ENCODE measurements at places on chromosomes 16 and 17.

GRCh38 chr17:80441133-80441578 lies 26.2 kb downstream of the ENDOV start:
- DNase-seq = peak; percentile 92

DNA sequence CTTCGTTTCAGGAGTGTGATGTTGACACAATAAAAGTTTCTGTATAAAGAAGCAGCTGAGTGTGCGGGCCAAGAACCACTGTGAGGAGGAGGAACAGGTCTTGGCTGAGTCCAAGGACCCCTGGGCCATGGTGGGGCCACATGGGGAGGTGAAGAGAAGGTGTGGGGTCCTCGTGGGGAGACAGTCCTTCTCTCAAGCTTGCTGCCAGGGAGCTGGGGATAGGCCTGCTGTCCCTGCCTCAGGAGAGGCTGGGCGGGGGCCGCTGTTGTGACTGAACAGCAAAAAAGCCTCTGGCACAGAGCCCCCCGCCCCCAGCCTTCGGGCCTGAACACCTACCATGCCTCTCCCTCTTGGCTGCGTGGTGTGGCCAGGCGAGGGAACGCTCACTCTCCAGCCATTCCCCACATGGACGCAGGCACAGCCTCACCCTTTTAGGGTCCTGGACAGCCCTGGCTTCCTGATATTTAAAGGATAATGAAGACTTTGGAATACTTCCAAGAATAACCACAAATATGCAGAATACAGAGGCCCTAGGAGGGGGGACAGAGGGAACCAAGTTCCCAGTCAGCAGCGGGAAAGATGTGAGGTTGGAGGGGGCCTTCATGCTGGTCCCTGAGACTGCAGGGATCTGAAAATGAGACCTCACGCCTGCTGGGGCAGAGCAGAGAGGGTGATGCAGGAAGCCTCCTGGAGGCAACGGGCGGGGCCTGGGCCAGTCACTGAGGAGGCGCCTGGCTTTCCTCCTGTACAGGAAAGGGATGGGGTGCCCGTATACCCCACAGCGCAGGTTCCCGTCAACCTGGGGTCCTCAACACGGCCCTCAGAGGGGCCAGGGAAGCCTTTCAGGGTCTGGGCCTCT lies 100.0 kb upstream of the CREBBP start:
- no peak for DNase-seq

DNA sequence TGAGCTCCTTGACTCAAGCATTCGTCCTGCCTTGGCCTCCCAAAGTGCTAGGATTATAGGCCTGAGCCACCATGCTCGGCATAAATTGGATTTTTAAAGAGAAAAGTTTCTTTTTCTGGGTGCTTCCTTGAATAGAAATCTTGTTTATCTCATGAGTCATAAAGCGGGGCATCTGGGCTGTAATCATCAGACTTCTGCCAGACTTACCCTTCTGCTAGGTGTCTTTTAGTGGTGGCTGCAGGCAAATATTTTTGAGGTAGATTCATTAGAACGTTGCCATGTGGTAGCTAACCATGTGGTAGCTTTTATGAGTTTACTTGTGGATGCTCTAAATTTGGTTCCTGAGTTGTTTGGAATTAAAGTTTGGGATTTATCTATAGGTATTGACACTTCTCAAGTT lies 13.4 kb downstream of the PGS1 start:
- DNase-seq = no peak

DNA sequence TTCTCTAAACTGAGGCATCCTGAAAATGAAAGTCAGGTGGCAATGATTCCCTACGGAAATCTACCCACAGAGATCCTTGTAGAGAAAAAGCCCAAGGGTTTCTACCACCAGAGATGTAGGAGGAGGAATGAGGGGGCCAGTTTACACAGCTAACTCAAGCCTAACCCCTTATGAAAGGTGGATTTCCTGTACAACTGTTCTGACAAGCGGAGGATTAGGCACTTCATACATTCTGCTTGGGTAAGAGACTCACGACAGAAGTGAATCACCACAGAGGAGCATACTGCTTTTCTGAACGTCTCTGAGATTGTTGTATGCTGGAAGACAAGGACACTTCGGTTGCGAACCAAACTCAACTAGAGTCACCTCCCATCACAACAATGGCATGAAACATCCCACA lies 72.7 kb downstream of the SMG6 start:
- no peak for DNase-seq

DNA sequence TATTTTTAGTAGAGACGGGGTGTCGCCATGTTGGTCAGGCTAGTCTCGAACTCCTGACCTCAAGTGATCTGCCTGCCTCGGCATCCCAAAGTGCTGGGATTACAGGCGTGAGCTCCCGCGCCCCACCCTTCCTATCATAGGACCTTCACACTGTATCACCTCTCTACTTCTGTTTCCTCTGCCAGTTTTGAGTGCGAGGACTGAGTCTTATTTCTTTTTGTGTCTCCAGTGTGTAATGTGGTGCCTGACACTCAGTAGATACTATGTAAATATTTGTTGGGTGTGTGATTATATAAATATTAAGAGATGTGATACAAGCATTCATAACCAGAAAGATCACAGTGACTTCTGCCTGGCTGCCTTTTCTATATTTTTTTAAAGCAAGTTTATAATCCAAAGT lies 10.5 kb downstream of the PRKCA start:
- no peak for DNase-seq

DNA sequence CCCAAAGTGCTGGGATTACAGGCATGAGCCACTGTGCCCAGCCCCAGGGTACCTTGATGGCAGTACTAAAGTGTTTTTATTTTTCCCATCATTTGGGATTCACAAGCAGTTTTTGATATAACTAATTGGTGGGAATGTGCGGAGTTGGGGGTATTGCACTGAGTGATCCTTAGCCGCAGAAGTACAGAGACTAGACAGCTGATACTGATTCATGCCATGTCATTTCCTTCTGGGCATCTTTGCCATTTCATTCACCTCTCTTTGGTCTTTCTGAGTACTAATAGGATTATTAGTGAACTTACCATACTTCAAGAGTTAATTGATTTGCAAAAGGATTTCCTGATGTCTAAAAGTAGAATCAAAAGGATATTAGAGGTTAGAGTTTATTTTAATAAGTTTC lies 9.7 kb downstream of the NMT1 start:
- DNase-seq = no peak

- DNase-seq = no peak
Observed at GRCh38 chr16:73142053-73142854, 94.3 kb upstream of the ZFHX3 start.

DNA sequence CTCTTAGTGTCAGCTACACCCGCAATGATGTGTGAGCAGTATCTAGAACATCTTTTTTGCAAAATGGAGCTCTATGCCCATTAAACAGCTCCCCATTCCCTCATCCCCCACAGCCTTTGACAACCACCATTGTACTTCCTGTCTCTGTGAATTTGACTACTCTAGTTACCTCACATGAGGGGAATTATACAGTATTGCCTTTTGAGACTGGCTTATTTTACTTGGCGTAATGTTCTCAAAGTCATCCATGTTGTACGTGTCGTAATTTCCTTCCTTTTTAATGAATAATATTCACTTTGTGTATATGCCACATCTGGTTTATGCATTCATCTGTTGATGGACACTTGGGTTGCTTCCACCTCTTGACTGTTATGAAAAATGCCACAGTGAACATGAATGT lies 23.2 kb upstream of the CCL22 start:
- DNase-seq = no peak

GRCh38 chr17:21282231-21282630 lies 2.3 kb upstream of the MAP2K3 start:
- no peak for DNase-seq

- no peak for DNase-seq
Observed at GRCh38 chr16:64352246-64352645, 769.6 kb downstream of the CDH11 start.

DNA sequence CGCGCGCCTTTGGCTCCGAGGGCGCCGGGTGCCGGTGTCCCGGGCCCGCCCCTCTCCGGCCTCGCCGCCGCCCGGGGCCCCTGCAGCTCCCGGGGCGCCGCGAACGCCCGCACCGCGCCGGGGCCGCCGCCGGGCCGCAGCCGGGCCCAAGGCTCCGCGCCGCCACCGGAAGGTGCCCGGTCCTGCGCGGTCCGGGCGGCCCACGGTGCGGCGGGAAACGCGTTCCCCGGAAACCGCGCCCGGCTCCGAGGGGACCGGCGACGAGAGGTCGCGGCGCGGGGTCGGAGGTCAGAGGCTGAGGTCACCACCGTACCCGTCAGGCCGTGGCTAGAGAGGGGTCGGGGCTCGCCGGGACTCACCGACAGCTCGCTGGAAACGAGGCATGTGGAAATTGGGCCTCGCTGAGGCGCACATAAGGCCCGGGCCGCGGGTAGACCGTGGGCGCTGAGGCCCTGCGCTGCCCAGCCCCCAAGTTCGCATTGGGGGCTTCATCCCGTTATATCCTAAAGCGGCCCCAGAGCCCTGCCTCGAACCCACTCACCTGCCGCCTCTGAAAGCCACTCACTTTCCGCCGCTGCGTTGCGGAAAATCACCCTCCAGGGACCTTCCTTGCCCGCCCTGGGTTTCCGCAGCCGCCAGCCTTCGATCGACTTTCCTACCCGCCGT lies at the start of gene DUS1L:
Gene DUS1L (minus strand): TSS at position 167 of the 666 bp plus-strand sequence. CDS start 745 bp downstream, outside the sequence.
- DNase-seq = peak; percentile 96

DNA sequence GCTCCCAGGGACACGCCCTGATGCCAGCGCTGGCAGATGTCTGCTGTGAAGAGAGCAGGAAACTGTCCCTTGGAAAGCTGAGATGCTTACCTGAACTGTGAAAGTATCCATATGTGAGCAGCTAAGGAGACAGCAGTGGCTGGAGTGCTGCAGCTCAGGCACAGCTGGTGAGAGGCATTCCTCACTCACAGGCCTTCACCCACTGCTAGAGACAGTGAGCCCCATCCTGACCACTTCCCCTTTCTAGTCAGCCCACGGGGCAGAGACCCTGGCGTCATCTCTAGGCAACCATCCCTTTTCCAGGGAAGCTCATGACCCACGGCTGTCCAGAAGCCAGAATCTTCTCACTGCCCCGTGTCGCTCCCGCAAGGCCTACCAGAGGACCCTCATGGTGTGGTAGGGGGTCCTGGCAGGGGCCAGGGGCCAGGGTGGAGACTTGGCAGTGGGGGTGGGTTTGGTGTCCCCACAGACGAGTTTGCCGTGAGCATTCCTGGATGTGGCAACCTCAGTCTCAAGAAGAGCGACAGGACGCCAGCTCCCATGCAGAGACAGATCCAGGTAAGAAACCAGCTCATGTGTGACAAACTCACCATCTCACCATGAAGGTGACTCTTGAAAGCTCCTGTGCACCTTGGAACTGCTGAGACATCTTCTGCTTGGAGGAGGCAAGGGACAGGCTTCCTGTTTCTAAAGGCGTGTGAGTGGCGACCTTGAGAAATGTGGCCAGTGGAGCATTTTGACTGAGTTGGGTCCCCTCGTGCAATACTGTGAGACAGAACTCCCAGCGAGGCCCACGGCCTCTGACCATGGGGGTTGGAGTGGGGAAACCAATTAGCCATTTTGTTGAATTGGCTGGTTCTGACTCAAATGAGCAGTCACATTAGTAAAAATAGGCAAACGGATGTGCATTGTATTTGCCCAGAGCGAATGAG lies at the start of gene SCIMP:
Gene SCIMP (minus strand): TSS at position 216 of the 932 bp plus-strand sequence. CDS start 105 bp downstream, at position 111.
- DNase-seq = no peak

GRCh38 chr17:55773671-55774070 lies 22.8 kb downstream of the PCTP start:
- no peak for DNase-seq

GRCh38 chr17:50270435-50271362 lies 3.6 kb upstream of the TMEM92 start:
- DNase-seq = no peak

DNA sequence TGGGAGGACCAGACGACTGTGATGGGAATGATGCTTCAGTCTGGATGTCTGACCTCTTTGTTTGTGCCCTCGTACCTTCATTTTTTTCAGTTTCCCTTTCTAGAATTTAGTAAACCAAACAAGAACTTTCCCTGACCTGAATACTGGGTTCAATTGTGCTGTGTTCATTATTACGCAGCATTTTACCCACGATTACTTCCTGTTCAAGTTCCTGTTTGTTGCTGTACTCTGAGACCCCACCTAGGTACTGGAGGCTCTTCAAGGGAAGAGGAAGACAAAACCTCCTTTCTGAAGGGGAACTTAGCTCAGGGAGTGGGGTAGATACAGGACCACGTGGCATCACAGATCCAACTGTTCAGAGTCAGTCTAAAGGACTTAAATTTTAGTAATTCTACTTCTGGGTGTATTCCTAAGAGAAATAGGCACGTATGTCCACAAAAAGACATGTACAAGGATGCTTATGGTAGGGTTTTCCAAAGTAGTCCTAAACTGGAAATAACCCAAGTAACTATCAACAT lies 9.2 kb upstream of the PRKCB start:
- DNase-seq = peak; percentile 34

- DNase-seq = no peak
Observed at GRCh38 chr16:84829168-84829965, 9.6 kb downstream of the CRISPLD2 start.

- DNase-seq = no peak
Observed at GRCh38 chr17:29085223-29085622, 42.3 kb downstream of the PIPOX start.

- no peak for DNase-seq
Observed at GRCh38 chr16:90048737-90049330, 28.3 kb downstream of the PRDM7 start.

DNA sequence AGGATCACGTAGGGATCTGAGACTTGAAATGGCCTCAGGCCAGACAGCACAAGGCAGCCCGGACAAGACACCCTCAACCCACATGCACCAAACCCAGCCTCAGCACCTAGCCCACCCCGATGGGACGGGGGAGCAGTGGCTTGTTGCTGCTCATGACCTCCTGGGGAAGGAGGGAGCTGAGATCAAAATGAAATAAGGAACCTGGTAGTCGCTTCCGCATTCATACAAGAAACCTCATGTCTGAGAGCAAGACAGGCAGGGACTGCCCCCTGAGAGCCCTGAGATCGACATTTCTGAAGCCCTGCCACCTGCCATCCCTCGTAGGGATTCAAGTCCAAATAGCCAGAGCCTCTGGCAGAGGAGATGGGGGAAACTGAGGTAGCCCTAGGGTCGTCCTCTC lies 5.7 kb upstream of the CEP131 start:
- DNase-seq = peak; percentile 56

DNA sequence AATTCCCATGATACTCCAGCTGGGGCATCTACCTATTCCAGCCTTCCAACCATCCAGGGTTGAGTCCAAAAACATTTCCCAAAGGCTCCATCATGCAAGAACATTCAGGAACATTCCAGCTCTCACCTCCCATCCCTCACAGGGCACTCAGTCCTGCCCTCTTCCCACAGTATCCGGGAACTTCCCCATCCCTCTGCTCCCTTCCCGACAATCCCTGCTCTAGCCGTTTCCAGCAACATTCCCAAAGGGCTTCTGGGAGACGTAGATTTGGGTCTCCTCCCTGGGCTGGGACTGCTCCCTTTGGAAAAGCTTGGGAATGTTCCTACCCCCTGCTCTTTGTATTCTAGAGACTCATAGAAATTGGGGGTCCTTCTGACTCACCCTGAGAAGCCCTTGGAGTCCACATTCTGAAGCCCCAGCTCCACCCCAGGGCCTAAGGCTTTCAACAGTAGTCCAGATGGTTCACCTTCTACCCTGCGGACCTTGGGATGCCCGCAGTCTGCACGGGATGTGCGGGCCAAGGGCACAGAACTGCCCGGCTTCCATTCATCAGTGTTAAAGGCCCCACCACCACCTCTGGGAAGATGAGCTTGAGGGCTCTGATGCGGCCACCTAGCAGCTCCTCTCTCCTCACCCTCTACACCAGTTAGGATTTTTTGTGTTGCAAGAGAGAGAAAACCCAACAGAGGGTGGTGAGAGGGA lies 25.4 kb downstream of the NGFR start:
- DNase-seq = peak; percentile 3

GRCh38 chr16:67346341-67346740 lies 19.7 kb downstream of the LRRC36 start:
- no peak for DNase-seq

- no peak for DNase-seq
Observed at GRCh38 chr16:28064706-28065249, 1.3 kb upstream of the GSG1L start.

GRCh38 chr16:17323171-17323570 lies 147.6 kb downstream of the XYLT1 start:
- no peak for DNase-seq
